ENCODE measurements at places on chromosomes 7 and 10. TPM values are rescaled to one million over a fixed set of nuclear protein-coding genes. Genes with fewer than 3 reads are reported as not detected.
A peak's percentile ranks its signal among the peaks of the same experiment; 100 is the strongest.

- no peak for DNase-seq
- no peak overlapping the region for H3K4me3 ChIP-seq
- peaks cover 3% of the 10 kb centered on the region for H3K27me3 ChIP-seq
Measured at GRCh38 chr10:30074090-30074489, 14.7 kb upstream of the JCAD start.

DNA sequence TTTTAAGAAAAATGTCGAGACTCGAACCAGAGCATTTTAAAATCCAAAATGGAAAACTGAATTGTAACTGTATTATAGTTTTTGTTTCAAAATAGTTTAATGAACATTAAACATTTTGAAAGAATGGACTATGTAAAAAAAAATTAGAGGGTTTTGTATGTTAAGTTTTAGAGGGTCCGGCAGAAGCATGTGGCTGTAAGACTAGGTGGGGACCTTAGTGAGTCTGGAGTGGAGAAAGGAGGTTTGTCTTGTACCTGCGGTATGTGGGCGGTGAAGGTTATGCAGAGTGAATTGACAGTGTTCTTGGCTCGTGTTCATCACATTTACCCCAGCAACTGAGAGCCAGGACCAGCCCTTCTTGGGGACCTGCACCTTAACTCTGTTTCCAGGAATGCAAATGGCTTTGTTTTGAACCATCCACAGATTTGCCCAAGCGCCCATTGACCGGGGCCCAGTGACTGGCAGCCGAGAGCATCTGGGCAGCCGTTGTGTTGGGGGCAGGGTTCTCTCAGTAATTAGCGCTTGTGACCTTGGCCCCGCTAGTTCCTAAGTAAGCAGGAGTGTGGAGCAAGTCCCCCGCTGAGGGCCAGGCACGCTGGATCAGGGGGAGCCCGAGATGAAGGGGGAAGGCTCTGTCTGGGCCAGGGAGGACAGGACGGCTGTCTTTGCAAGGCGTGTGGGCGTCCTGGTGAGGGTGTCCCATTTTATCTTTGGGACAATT lies 1.4 kb upstream of the KLF6 start:
- peaks cover 9% of the 10 kb centered on the region for H3K36me3 ChIP-seq
- peak overlapping the region; percentile 91 for H3K4me3 ChIP-seq
- peaks cover 28% of the 10 kb centered on the region for H3K4me1 ChIP-seq
- peak overlapping the region; percentile 99 for H3K27ac ChIP-seq
- no peak for DNase-seq
- H3K27me3 ChIP-seq: no peaks in the 10 kb centered on the region

DNA sequence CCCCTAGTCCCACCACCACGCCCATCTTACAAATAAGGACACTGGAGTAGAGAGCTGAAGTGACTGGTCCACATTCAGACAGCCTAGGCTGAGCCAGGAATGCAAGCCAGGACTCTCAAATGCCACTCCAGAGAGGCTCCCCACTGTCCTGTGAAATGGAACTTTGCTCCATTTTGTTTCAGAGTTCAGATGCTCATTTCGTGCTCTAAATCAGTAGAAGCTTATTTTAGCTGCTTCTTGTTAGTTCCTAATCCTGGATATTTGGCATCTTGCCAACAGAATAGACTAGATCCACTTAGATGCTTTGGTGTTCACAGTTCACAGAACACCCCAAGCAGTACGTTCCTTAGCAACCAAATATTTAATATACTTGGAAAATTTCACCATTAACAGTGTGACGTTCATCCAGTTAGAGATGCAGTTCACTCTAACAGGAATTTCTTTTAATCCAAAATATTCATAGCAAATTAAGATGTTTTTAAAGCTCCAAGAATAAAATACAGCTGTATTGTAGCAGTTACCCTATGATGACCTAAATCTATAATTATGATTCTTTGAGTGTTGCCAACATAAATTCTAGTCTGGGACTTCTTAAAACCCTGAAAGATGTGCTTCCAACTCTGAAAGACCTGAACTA lies 7.3 kb downstream of the MMP21 start:
- no peaks in the 10 kb centered on the region for H3K27me3 ChIP-seq
- peaks cover 19% of the 10 kb centered on the region for H3K36me3 ChIP-seq
- DNase-seq: no peak
- H3K4me1 ChIP-seq: no peaks in the 10 kb centered on the region

- H3K36me3 ChIP-seq: no peaks in the 10 kb centered on the region
- no peak for DNase-seq
- no peaks in the 10 kb centered on the region for H3K4me1 ChIP-seq
- no peak overlapping the region for H3K27ac ChIP-seq
- H3K27me3 ChIP-seq: no peaks in the 10 kb centered on the region
Measured at GRCh38 chr10:55476129-55476528, 675.1 kb upstream of the PCDH15 start.

GRCh38 chr10:116891208-116891607 lies 41.9 kb downstream of the ENO4 start:
- peaks cover 13% of the 10 kb centered on the region for H3K4me1 ChIP-seq
- DNase-seq: no peak
- H3K36me3 ChIP-seq: peaks cover 2% of the 10 kb centered on the region
- H3K27ac ChIP-seq: no peak overlapping the region

GRCh38 chr10:5666008-5666840 lies at the start of gene ASB13:
Gene ASB13 (minus strand): TSS chr10:5666595. CDS start chr10:5666551, 44 bp downstream.
- no peaks in the 10 kb centered on the region for H3K36me3 ChIP-seq
- H3K27me3 ChIP-seq: peaks cover 34% of the 10 kb centered on the region
- DNase-seq: peak; percentile 32
- peaks cover 10% of the 10 kb centered on the region for H3K4me1 ChIP-seq

DNA sequence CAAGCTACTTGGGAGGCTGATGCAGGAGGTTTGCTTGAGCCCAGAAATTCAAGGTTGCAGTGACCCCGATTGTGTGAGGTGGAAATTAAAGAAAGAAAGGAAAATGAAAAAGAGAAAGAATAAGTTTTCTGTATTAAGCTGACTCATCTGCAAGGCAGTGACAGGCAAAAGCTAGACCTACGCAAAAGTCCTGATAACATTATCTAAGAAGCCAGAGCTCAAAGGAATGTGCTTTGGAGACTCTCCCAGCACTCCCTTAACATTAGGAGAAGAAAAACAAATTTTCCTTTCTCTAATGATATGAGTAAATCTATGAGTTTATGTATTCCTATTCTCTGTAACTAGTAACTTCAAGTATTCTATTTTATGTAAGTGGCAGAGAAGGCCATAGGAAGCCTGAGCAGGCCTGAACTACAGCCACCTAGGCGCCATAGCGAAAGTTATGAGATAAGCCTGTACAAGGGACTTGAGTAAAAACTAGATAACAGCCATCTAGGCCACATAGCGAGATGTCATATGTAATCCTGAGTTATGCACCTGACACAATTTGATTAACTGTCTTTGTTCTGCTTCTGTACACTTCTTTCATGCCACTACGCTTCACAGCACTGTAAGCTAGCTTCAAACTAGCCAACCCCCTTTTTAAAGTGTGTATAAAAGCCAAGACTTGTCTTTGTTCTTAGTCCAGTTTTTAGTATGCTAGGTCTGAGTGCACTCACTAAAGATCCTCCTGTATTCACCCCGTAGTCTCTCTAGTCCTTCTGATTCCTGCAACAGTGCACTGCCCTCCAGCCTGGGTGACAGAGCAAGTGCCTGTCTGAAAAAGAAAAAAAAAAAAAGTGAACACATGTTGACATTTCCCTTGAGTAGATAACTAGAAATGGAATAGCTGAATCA lies 9.4 kb upstream of the ZWINT start:
- DNase-seq: no peak
- H3K4me3 ChIP-seq: no peak overlapping the region
- no peaks in the 10 kb centered on the region for H3K27me3 ChIP-seq
- no peak overlapping the region for H3K27ac ChIP-seq
- H3K4me1 ChIP-seq: no peaks in the 10 kb centered on the region

DNA sequence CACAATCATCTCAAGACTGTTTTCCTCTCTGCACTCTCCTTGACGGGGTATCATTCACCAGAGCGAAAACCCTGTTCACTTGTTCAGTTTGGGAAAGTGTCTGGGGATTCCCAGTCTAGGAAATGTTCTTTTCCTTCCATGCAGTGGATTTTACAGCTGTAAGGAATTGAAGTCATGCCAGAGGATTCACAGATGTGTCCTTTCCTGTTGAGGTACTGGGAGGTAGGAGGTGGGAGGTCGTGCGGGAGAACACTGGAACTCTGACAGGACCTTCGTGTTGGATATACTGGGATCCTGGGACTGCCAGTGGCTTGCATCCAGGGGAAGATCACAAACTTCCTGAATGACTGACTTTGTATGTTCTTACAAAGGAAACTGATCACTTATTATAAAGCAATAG lies 185.5 kb downstream of the BMPER start:
- no peak overlapping the region for H3K27ac ChIP-seq
- H3K4me1 ChIP-seq: no peaks in the 10 kb centered on the region
- H3K27me3 ChIP-seq: no peaks in the 10 kb centered on the region
- DNase-seq: no peak
- H3K4me3 ChIP-seq: no peak overlapping the region

GRCh38 chr7:46175221-46175620 lies 254.1 kb upstream of the IGFBP3 start:
- no peaks in the 10 kb centered on the region for H3K27me3 ChIP-seq
- no peak for DNase-seq
- no peaks in the 10 kb centered on the region for H3K4me1 ChIP-seq
- no peak overlapping the region for H3K4me3 ChIP-seq
- H3K27ac ChIP-seq: no peak overlapping the region

DNA sequence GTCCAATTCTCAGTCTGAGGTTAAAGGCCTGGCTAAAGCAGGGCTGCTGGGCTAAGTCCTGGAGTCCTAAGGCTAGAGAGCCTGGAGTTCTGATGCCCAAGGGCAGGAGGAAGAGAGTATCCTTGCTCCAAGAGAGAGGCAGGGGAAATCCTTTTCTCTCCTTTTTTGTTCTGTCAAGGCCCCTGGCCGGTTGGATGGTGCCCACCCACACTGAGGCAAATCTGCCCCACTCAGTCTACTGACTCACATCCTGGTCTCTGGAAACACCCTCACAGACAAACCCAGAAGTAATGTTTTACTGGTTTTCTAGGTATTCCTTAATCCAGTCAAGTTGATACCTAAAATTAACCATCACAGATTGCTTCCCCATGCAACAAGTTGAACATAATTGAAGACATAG lies 23.0 kb downstream of the ZNF518A start:
- H3K36me3 ChIP-seq: peaks cover 30% of the 10 kb centered on the region
- H3K27me3 ChIP-seq: no peaks in the 10 kb centered on the region
- H3K27ac ChIP-seq: no peak overlapping the region
- no peak for DNase-seq

Gene LEP
- not detected for total RNA-seq

Gene CHST3
- total RNA-seq: 12.9 TPM

Gene FZD1
- 11.8 TPM for total RNA-seq

Gene CLRN3
- 2.7 TPM for total RNA-seq

Gene CD36
- 7.7 TPM for total RNA-seq

Gene COL26A1
- total RNA-seq: 44.5 TPM
